ENCODE measurements at places on chromosomes 3 and 15.

GRCh38 chr15:51315726-51316125 is 22.7 kb downstream of the CYP19A1 start:
- no peak for DNase-seq

DNA sequence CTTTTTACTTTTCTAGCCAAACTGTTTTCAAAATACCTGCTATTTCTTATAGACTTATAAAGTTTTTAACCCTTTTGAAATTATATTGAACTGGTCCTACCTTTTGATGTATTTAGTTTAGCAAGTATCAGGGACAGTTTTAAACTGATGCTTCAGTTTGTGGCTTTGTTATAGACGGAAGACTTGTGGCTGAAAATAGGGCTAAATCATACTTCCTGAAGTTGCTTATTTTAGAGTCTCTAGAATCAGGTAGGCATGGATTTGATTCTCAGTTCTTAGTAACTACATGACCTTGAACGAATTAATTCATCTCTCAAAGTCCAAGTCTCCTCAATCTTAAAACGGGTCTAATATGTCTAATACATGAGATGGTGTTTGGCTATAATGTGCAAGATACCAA is 322.8 kb downstream of the RAP2B start:
- DNase-seq: no peak

GRCh38 chr15:79028411-79028964 is 62.1 kb downstream of the RASGRF1 start:
- peak; percentile 62 for DNase-seq

GRCh38 chr3:99952306-99952705 is 134.6 kb downstream of the CMSS1 start:
- no peak for DNase-seq

- no peak for DNase-seq
Observed at GRCh38 chr3:79488407-79488806, 279.4 kb downstream of the ROBO1 start.

- no peak for DNase-seq
Observed at GRCh38 chr3:182108371-182108770, 396.6 kb downstream of the SOX2 start.

DNA sequence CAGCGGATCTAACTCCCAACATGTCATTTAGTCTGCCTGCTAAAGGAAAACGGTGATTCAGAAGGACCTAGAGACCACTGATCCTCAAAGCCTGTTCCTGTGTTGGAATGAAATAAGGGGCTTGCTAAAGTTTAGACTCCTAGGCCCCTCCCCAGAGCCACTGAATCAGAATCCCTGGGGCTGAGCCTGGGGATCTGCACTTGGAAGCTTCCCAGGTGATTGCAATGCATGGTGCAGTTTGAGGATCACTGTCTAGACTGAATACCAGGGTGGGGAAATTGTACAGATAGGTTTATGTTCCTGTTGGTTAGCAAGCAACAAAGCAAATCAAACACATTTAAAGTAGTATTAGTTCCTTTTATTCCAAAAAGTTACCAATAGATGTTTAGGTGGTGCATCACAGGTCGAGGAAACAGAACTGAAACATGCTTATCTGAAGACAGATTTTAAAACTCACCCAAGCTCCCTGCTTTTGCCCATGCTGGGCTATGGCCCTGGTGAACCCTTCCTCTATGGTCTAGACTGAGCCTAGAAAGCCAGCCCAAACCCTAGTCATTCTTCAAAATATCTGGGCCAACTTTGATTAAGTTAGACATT is 29.6 kb upstream of the SPTBN5 start:
- no peak for DNase-seq

GRCh38 chr3:111070772-111071256 is 802 bp upstream of the NECTIN3 start:
- no peak for DNase-seq

- no peak for DNase-seq
Observed at GRCh38 chr3:127365163-127365798, 77.4 kb upstream of the PRR20G start.

GRCh38 chr3:172836390-172836997 is 86.0 kb downstream of the ECT2 start:
- peak; percentile 23 for DNase-seq

GRCh38 chr3:67048067-67048714 is 50.1 kb downstream of the KBTBD8 start:
- DNase-seq: no peak

- no peak for DNase-seq
Observed at GRCh38 chr15:59550956-59551355, 60.6 kb upstream of the GCNT3 start.

GRCh38 chr15:32959077-32959476 is 235.4 kb downstream of the FMN1 start:
- no peak for DNase-seq

DNA sequence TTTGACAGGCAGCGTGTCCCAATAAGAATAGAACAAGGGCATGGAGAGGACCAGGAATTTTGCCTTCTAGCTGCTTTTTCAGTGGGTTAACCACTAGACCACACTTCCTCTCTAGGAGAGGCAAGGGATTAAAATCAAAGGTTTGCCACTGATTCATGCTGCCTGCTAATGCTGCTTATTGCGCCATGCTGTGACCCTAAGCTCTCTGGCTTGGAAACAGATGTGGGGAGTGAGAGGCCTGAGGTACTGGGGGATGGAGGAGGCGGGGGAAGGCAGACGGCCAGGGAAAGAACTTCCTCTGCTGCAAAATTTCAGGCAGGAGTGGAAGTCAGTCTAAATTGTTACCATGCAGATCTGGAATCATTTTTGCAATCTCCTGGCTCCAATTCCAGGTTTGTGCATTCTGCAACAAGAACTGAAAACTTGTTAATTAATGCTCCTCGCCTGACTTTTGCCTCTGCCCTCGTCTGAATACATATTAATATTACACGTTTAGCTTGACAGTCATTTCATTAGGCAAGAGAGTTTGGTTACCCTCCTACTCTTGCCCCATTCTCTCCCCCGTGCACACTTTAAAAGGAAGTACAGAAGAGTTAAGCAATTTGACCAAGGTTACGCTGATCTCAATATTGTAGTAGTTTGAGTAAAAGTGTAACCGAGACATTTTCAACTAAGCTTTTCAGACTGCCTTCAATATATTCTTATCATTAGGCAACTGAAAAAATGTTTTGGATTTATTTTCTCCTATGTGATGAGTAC is 121.7 kb upstream of the SPRED1 start:
- peak; percentile 37 for DNase-seq

GRCh38 chr3:143070977-143071551 is 48.5 kb upstream of the CHST2 start:
- no peak for DNase-seq

- no peak for DNase-seq
Observed at GRCh38 chr3:77605308-77605707, 565.4 kb downstream of the ROBO2 start.
